ENCODE measurements at places on chromosomes 4 and X.

GRCh38 chr4:137526681-137527080, 5.6 kb downstream of the PCDH18 start:
- no peak for DNase-seq

DNA sequence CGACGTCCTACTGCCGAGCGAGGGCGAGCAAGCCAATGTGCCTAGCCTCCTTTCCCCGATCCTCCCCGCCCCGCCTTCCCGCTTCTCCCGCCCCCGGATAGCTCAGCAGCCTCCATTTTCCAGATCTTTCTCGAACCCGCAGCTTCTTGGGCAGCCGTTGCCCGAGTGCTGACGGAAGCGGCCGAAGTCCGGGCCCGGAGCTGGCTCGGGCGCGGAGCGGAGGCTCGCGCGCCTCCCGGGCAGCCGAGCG, 172 bp upstream of the HSPA4L start:
- no peak for DNase-seq

DNA sequence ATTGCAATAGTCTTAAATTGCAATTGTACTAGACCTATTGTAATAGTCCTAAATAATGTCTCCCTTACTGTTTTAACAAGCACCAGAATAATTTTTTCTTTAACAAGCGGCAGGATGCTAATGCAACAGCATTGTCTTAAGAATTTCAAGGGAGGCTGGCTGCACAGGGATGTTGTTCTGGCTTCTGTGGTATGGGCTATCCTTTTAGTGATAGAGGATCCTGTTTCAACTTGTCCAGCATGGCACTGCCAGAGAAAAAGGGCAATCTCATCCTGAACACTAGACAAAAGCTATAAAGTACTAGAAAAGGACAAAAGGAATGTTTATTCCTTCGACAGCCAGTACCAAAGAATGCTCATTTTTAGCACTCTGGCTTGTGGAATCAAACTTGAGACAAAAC, 405.5 kb upstream of the ACTRT1 start:
- no peak for DNase-seq

DNA sequence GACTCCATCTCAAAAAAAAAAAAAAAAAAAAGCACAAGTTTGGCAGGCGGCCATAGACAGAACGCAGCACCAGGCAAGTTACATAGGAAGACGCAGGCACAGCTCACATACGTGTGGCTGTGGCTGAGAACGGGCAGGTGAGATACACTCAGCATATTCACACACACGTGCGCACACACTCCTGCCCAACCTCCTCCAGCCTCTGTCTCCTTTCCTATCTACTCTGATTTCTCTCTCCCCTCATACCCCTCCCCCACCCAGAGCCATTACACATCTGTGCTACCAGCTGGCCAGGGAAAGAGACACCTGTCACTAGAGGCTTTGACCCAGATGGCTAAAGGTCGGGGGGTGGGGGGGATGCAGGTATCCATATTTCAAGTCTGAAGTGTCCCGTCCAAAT, 2.2 kb upstream of the SLC38A5 start:
- DNase-seq = no peak

DNA sequence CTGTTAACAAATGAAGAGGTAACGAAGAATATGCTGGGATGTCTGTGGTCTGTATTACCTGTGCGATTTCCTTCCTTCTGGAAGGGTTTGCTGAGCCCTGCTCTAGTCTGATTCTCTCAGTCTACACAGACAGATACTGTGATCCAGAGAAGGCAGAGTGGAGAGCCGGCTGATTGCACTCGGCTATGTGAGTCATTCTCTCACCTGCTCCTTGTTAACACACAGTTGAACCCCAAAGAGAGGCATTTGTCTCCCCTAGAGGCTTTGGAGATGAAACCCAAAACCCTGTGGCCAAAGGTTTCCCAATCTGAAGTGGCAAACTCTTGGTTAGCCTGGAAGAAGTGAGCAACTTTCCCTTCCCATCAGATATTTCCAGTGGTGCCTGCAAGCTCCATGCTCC, 78.1 kb upstream of the GPC4 start:
- no peak for DNase-seq
